NCI-H460 (cell line): ENCODE measurements at places on chromosomes 5 and 9.

DNA sequence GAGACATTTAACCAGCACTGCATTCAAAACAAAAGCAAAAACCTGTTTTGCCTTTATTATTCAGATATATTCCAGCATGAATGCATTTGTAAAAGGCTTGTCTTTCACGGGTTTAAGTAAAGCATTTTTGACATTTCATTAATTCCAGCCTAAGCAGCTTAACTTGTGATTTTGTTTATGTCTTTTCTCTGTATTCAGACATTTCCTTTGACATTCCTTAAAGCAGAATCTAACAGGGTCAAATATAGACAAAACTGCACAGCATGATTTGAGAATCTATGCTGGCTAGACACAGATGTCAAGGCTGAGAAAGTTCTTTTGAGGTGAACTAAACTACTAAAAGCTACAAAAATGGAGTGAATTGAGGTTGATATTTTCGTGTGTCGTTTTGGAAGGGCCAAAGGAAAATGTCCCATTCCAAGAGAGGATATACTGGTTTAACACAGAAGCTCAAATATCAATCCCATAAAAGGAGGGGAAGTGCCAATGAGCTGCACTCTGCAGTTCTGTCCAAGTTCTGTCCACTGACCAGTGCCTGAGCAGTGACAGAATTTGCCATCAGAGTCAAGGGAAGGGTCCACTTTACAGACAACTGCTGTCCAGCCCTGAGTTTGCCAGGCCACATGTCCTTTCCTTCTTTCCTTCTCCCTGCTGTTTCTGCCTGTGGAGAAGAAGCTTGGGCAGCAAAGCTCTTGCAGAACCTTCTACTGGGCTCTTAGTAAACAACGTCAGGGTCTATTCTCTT lies 198.7 kb upstream of the KLF9 start:
- DNase-seq: no peak

DNA sequence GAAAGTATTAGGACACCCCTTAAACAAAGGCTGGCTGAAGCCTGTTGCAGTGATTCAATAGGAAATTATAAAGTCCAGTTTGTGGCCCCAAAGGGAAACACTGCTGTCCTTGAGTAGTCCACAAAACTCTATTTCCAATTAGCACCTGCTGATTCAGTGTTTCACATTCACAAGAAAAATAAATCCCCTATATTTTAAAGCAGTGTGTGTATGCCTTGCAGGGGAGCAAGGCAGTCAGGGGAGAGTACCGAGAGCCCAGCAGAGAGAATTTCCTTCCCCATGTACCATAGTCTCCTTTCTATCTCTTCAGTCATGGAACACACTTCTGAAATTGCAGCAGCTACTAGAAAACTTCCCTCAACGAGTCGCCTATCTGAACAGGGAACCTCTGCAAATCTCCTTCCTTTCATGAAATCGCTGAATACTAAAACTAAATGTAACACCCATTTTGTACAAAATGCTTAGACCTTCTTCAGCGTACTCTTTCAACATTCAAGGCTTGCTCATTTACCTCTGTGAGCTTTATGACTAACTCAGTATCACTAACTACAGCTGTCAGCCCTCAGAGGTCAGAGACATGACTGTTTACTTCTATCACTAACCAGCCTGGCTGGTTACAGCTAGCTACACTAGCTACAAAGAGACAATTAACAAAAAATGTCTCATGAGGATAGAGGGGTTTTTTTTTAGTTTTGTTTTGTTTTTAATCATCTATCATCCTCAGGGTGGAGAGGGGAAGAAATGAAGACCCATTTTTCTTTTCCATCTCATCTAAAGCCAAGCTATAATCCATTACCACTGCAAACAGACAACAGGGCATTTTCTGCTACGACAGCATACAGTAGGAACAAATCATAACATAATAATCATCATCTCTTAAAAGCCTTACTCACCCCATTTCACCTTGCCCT lies 188.7 kb downstream of the EBF1 start:
- no peak for DNase-seq

DNA sequence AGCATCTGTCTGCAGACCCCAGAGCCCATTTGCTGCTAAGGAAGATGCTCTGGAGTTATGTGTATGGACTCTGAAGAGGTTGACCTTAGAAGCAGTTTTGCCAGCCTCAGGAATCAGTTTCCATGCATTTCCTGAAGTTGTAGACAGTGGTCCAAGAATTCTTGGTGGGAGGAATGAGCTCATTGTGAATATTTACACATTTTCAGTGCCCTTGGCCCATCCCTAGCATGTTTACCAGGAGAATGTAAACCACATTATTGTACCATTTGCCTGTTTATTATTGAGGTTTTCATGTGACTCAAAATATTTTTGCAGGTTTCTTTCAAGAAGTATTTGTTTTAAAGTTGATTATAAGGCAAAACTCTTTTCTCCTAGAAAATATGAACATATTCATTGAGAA lies 93.8 kb downstream of the NXNL2 start:
- no peak for DNase-seq

DNA sequence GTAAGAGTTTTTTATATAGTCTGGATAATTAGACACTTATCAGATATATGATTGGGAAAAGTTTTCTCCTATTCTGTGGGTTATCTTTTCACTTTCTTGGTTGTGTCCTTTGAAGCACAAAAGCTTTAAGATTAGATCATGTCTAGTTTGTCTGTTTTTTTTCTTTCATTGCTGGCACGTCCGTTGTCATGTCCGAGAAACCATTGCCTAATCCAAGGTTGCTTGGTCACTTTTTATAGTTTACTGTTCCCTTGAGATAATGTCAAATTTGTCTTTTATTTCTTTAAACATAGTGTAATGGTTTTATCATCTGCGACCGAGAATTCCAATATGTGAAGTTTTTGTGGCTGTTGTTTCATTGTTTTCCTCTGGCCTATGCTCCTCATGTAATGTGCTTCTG lies 28.8 kb downstream of the GARNL3 start:
- no peak for DNase-seq

DNA sequence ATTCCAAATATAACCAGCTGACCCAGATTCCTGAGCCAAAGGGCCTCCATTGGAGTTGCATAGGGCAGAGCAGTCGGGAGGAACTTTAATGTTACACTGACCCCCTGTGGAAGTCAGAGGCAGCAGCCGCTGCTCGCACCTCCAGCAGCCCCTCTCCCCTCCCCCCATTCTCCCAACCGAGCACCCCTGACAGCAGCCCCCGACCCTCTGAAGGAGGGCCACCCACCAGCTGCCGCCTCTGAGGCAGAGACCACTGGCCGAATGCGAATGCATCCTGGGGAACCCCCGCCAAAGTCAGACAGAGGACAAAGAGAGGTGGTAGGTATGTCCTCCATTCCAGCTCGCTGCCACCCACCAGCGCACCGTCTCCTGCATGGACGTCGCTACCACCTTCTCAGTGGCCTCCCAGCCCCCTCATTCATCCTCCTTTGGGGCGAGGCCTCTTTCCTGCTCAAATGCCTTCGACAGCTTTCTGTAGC lies 231.0 kb downstream of the CDK5RAP2 start:
- DNase-seq: peak; percentile 58

DNA sequence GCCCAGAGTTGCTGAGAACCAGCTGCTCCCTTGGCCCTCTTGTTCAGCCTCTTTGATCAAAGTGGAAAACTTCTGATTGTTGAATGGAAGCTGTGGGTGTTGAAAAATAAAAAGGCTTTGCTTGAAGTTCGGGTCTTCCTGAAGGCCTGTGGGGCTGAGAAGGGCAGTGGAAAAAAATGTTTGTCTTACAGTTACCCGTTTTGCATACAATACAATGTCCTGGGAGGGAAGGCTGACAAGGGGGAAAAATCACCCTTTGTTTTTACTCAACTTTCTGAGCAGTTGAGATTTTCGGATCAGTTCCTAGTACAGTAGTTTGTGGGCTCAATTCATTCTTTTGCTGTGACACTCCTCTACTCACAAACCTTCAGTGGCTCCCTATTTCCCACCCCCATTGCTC lies 2.1 kb upstream of the TNFSF8 start:
- no peak for DNase-seq

GRCh38 chr9:131165523-131165922 lies 40.1 kb downstream of the NUP214 start:
- DNase-seq: no peak

DNA sequence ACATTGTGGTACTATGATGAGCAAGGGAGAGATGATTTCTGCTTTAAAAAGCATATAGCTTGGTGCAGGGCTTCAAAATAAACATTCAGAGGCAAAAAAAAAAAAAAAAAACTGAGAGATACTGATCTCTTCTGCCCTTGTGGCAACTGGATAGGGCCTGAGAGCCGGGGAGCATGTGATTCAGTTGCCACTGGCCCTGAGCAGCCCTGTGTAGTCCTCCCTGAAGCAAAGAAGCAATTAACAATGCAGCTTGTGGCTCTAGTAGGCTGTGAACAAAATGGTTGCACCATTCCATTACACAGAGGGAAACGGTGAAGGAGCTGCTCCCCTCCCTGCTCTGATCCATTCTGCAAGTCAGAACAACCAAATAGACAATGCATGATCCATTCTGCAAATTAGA lies 347.5 kb upstream of the DAB2 start:
- DNase-seq: no peak

GRCh38 chr9:34477541-34477940 lies 18.9 kb downstream of the DNAI1 start:
- DNase-seq: no peak

GRCh38 chr9:125238915-125239446 lies 2.2 kb downstream of the HSPA5 start:
- DNase-seq: no peak

GRCh38 chr5:83530193-83530592 lies 58.6 kb downstream of the VCAN start:
- DNase-seq: no peak

DNA sequence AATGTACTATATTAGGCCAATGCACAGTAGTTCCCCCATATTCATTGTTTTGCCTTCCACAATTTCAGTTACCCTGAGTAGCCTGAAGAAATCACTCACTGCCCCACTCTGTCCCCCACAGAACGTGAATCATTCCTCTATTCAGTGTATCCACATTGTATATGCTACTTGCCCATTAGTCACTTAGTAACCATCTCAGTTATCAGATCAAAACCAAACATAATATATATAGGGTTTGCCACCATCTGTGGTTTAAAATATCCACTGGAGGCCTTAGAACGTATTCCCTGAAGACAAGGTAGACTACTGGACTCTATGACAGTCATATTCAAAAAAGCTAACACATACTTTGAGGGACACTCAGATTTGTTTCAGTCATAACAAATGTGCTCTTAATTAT lies 465.7 kb upstream of the RGMB start:
- DNase-seq: no peak

GRCh38 chr9:136136127-136136925 lies 17.7 kb upstream of the TMEM250 start:
- no peak for DNase-seq

DNA sequence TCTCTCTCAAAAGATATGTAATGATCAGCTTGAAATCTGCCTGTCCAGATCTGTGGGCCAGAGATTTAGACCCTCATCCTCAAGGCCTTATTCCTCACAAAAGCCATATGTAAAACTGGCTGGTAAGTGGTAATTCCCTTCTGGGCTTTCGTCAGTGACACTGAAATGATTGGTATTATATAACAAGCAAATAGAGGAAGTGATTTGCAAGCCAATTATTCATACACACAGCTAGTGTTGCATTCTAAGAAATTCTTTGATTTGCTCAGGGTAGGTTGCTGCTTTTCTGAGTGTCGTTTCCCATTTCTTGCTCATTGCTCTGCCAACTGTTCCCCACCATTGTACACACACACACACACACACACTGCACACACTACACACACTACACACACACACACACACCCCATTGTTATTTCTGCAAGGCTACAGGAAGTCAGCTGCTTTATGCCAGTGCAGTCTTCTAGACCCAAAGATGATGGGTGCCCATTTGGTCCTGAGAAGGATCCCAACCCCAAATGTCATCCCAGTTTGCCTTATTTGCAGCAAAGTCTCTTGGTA lies 76.8 kb downstream of the PRLR start:
- DNase-seq: no peak

GRCh38 chr5:96706433-96707111 lies 44.4 kb downstream of the CAST start:
- DNase-seq: no peak

DNA sequence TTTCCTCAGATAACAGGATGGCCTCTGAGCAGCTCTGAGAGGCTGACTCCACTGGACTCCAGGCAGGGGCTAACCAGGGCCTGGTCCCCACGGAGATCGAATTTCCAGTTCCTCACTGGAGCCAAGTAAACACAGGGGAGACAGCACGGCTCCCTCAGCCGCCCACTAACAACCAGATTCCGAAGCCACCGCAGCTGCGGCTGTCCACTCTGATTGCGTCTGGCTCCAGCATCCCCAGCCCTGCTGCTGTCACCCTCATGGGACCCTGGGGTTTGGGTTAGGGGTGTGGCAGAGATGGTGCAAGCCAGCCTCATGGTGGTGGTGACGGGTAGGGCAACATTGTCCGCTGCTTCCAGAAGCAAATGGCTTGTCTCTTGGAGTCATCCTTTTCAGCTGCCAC lies 172.6 kb downstream of the RGS3 start:
- DNase-seq: no peak

GRCh38 chr9:14310311-14310710 lies 3.6 kb downstream of the NFIB start:
- no peak for DNase-seq

- DNase-seq: no peak
These were observed 2.4 kb downstream of the CCL28 start for GRCh38 chr5:43409809-43410271.

DNA sequence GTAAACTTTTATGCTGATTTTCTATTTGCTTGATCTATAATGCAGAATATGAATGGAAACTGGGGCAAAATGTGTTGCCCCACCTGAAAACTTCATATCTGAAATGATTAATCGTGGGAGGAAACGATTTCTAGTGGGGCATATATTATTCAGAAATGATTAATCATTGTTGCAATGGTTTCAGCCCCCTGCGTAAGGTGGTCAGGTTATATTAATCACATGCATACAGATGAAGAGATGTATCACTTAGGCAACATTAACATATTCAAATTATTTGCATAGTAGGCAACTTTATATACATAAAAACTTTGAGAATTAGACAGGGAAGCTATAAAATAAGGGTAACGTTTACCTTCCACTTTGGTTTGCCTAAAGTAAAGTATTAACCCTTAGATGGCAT lies 49.8 kb downstream of the LSM11 start:
- DNase-seq: no peak
